ENCODE measurements at places on chromosomes 6 and 20.
A peak's percentile ranks its signal among the peaks of the same experiment; 100 is the strongest.

GRCh38 chr6:155157101-155157500 lies 106.7 kb upstream of the CLDN20 start:
- no peak for DNase-seq

GRCh38 chr20:23445596-23446217 lies 6.2 kb downstream of the CSTL1 start:
- DNase-seq, result no peak

GRCh38 chr6:90304308-90304707 lies 7.7 kb upstream of the BACH2 start:
- no peak for DNase-seq

DNA sequence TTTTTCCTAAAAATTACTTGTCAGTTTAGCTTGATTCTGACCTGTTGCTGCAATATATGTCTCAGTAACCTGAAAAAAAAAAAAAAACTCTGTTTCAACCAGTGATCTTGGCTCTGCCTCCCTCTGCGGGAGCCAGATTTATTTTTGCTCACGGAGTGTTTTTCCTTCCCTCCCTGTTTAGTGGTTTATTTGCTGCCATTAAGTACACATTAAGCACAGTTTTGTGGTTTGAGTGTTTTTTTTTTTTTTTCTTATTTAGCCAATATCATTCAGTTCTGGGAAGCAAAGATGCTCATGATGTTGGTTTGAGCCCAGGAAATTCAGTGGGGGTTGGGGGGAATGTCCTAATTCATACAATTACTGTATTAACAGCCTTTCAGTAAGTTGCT lies 110.1 kb upstream of the GPR6 start:
- DNase-seq, result no peak

- no peak for DNase-seq
Measured at GRCh38 chr6:109360791-109361190, 21.5 kb downstream of the CD164 start.

GRCh38 chr20:49230561-49231133 lies 11.4 kb downstream of the DDX27 start:
- DNase-seq, result no peak

DNA sequence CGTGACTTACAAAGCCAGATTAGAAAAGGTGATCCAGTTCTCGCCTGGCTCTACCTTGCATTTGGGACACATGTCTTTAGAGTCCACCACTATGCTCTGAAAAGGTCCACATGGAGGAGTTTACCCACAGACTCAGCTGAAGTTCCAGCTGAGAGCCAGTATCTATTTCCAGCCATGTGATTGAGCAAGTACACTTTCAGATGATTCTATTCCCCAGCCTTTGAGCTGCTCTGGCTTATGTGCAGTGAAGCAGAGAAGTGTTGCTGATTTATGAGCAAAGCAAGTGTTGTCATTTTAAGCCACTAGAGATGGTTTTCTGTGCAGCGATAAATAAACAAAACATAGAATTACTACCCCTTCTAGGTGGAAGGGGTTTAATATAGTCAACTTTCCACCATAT lies 520.8 kb upstream of the RNF217 start:
- DNase-seq, result no peak

GRCh38 chr6:113524826-113525225 lies 332.3 kb upstream of the MARCKS start:
- DNase-seq, result no peak

DNA sequence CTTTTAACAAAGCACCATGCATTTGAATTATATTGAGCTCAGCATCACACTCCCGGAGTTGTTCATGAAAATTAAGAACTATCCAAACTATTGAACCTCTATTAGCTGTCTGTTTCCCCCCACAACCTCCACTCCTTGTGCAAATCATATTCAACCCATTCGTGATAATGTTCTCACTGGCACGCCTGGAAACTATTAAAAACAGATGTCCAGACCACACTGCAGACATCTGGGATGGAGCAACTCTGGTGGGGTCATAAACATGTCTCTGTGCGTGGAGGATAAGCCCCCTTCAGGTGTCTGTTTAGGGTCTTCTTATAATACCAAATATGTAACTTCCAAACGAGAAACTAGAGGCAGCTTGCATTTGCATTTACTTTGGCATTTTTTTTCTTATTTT lies 193.7 kb downstream of the TFAP2A start:
- DNase-seq, result no peak

DNA sequence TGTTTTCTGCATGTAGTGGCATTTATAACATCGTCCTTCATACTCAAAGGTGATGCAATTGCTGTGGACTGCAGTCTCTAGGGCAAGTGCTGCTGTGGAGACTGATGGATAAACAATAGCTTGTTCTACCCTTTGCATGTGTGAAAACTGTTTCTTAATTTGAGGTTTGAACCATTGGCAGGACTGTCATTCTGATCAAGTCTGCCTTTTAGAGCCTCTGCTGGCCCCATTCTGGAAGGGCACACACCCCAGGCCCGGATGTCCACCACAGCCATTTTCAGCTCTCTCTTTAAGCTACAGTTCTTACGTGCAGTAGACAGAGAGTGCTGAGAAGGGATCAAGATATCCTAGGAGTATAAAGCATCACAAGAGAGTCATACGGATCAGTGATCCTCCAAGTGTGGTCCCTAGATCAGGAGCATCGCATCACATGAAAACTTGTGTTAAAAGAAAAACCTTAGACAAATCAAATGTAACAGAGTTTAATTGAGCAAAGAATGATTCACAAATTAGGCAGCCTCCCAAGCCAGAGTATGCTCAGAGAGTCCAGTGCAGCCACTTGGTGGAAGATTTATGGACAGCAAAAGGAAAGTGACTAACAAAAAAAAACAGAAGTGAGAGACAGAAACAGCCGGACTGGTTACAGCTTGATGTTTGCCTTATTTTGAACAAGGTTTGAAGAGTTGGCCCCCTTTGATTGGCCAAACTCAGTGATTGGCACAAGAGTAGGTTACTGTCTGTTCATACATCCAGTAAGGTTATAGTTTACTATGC lies 52.0 kb downstream of the FRK start:
- peak; percentile 64 for DNase-seq

GRCh38 chr6:163412341-163412740 lies 2.2 kb upstream of the QKI start:
- no peak for DNase-seq

DNA sequence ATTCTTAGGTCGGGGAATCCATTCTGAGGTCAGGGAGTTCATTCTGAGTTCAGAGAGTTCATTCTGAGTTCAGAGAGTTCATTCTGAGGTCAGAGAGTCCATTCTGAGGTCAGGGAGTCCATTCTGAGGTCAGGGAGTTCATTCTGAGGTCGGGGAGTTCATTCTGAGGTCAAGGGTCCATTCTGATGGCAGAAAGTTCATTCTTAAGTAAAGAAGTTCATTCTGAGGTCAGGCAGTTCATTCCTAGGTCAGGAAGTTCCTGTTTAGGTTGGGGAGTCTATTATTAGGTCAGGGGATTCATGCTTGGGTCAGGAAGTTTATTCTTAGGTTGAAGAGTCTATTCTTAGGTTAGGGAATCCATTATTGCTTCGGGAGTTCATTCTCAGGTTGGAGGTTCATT lies 16.5 kb upstream of the NXT1 start:
- DNase-seq, result no peak

DNA sequence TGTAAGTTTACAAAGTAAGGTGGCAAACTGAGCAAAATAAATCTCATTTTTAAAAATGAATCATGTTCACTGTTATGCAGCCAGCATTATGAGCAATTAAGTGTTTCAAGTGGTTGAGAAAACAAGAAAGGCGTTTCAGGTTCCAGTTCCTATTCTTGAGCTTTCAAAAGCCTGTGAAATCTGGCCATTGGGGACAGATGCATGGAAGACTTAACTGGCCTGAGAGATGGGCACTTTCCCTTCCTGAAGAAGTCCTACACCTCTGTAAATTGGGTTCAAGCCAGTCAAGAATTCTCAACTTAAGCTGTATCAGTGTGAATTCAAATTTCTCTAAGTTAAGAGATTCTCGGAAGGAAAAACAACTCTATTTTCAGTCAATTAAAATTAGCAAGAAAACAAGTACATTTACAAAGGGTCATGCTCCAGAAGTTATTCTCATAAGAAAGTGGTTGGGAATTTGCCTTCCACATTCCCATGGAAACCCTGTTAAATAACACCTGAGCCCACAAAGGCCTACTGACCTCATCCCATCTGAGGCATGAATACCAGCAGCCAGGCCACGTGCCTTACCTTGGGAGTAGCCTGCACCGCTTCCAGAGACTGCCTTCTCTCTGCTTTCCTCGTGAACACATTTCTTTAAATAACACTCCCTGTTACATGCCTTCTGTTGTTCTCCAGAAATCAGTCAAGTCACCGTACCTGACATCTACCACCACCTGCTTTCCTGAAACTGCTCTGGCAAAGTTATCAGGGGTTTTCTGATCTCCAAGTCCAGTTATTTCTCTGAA lies 19.4 kb downstream of the MAP3K5 start:
- DNase-seq, result peak; percentile 70

GRCh38 chr20:37538003-37538402 lies 10.3 kb upstream of the BLCAP start:
- no peak for DNase-seq

DNA sequence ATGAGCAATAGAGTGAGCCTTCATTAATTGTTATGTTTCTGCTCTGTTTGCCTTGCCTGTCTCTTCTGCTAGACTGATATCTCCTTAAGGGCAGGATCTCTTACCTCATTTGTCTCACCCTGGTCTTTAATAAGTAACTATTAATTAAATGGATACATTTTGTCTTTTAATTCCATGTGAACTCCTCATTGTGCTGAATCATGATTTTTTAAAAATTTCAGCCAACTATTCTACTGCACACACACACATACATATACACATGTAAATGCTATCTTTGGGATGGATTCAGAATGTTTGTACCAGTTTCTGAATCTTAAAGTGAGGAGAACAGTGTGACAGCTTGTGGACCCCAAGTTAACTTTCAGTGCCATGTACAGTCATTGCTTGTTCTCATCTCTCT lies 731.1 kb upstream of the MAP3K7 start:
- DNase-seq, result no peak

GRCh38 chr6:126716032-126716431 lies 376.1 kb downstream of the CENPW start:
- DNase-seq, result no peak

DNA sequence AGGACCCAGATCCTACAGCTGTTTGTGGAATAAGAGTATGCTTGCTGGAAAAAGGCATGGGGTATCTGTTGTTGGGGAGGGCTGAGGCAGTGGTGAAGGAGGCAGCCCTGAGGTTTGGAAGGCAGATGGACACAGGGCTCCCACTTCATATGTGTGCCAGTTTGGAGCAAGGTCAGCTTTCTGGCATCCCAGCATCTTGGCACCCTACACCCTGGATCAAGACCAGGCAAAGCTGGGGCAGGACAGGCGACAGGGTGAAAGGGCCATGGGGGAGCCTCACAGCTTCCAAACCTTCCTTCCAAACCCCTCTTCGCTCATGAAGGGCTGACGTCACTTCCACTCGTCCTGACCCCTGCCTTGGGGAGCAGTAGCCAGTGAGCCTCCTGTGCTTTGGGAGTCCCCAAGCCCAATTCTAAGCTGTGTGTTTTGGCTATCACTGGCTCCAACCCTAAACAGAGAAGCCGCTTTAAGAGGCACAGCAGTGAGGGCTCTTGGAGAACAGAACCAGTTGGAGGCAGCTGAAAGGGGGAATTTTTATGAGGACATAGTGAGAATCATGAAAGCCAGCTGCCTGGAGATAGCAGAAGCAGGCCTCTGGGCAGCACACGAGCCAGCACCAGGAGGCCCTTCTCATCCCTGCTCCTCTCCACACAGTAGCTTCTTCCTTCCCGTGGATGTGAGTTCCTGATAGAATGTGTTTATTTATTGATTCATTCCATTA lies 448.6 kb upstream of the CDH4 start:
- no peak for DNase-seq

- no peak for DNase-seq
Measured at GRCh38 chr6:47718571-47718970, 20.2 kb downstream of the ADGRF4 start.

DNA sequence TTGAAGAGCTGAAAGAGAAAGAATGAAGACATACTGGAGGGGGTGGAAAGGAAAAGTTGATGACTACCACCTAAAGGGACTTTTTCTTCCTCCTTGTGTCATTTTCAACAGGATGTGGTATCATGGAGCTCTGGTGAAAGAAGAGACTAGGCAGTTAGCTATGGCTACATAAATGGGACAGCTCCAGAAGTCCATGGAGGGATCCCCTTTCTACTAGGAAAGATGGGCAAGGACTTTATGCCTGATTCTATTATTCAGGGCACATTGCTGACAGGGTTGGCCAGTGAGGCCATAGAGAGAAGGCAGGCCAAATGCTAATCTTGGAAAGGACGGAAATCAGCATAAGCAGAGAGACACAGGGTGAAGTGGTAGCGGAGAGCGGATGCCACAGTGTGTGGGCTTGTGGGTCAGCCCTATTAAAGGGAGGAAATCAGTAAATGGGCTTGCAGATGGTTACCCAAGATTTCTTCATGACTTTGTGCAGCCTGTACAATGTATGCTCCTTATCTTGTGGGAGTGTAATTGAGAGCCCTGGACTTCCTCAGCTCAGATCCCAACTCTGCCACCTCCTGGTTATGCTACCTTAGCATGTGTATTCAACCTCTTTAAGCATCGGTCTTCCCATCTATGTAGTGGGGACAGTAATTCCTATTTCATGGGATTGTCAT lies 77.4 kb upstream of the TMEM170B start:
- DNase-seq, result no peak

DNA sequence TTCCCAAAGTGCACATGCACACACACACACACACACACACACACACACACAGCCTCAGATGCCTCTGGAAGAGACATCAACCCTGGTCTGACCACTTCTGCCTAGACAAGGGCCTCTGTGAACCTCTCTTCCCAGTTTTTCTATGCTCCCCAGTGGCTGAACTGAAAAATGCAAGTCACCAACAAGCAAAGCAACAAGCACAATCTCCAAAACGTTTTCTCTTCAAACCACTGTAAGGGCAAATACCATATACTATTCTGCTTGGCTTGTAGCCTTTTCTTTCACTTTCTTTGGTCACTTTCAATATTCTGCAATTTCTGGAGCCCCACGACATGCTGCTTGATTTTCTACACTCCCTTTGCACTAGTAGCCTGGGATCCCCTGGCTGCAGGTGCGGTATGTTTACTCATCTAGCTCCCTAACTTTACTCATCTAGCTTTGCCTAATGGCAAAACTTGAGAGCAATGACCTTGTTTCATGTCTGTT lies 121.4 kb upstream of the DST start:
- peak; percentile 83 for DNase-seq

- DNase-seq, result no peak
Measured at GRCh38 chr20:25316506-25317190, 68.8 kb downstream of the PYGB start.

- no peak for DNase-seq
Measured at GRCh38 chr6:35678021-35678654, 10.6 kb downstream of the FKBP5 start.

- DNase-seq, result no peak
Measured at GRCh38 chr6:159646733-159647132, 46.3 kb downstream of the SOD2 start.

GRCh38 chr20:46114449-46114848 lies 3.7 kb upstream of the CD40 start:
- DNase-seq, result no peak

DNA sequence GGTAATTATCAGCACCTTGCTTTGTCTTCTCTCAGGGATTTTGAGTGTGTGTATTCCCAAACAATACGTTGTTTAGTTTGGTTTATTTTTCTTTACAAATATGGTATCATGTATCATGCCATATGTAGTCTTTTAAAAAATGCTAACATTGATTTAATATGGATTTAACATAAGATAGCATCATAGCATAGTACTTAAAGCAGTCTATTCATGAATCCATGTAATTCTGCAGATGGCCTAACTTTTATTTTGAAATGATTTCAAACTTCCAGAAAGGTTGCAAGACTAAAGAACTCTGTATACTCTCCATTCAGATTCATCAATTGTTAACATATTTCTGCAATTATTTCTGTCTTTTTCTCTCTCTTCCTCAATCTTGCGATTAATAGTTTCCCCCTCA lies 7.9 kb downstream of the ZDHHC14 start:
- no peak for DNase-seq

- DNase-seq, result no peak
Measured at GRCh38 chr6:2387445-2387844, 142.0 kb upstream of the GMDS start.
